ENCODE measurements at places on chromosomes 11 and 22.

DNA sequence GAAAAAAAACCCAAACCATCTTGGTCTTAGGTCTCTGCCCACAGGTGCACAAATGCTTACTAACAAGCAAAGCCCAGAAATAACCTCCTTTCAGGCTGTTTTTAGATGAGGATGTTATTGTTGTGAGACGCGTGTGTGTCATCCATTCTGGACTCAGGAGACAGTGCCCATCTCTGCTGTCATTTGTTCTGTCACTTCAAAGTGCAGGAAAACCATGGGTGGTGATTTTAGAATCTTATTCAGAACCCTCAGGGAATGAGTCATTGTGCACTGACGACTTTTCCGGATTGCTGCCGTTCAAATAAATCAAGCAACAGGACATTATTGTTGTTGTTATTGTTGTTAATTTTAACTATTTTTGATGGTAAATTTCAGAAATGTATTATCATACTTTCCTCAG, 110.3 kb downstream of the LRRC32 start:
- no peak for DNase-seq

- no peak for DNase-seq
These were observed 25.4 kb upstream of the FXYD2 start for GRCh38 chr11:117849781-117850414.

DNA sequence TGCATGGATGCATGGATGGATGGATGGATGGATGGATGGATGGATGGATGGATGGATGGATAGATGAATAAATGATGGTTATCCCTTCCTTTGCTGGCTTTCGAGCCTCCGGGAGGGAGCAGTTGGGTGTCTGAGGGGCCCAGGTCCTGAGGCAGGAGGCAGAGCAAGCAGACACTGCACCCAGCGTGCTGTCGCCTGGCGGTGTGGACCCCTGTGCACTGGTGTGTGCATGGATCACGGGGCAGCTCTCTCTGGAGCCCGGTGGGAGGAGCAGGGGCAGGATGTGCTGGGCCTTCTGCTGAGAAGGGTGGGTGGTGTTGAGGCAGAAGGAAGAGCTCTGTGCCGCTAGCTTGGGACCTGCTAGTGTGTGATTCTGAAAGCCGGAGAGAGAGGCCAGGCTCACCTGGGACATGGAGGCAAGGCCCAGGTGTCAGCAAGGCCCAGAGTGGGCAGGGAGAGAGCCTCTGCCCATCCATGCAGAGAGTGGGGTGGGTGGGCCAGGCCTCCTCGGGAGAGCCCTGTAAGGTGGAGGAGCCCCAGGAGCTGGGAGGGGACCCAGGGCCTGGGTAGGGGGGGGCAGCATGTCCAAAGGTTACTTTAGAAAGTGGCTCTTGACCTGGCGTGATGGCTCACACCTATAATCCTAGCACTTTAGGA, 254.4 kb downstream of the BRD1 start:
- no peak for DNase-seq

DNA sequence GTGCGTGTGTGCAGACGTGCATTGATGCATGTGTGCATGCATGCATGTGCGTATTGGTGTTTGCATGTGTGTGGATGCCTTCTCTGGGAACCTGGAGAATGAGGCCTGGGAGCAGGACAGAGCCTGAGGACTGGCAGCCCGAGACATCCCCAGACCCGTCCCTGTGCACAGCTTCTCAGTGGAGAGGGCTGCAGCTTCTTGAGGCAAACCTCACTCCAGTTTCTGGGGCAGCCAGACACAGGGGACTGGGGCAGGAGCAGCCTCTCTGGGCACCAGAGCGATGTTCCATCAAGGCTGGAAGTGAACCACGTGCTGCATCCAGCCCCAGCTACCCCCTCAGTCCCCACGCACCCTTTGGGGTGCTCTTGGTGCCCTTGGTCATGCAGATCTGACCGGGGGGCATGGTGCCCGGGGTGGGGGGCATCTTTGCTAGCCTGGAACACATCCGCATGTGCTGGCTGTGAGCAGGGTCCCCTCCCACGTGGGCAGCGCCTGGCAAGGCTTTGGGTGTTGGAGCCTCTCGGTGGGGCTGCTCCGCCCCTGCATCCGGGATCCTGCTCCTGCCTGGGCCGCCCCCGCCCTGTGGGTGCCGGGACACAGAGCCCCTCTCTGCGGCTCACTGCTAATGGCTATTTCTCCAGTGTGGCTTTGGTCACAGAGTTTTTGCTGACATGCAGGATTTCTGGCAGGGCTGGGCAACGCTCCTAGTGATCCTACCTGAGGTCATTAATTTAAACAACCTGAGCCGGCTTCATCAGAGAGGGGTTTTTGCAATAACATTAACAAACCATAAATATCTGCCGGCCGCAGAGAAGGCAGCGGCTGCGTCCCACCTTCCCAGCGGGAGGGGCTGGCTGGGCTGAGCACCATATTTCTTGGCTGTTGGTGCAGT, 434.7 kb downstream of the TBC1D22A start:
- no peak for DNase-seq

- DNase-seq = no peak
These were observed 46.2 kb downstream of the HIRA start for GRCh38 chr22:19385221-19385906.

DNA sequence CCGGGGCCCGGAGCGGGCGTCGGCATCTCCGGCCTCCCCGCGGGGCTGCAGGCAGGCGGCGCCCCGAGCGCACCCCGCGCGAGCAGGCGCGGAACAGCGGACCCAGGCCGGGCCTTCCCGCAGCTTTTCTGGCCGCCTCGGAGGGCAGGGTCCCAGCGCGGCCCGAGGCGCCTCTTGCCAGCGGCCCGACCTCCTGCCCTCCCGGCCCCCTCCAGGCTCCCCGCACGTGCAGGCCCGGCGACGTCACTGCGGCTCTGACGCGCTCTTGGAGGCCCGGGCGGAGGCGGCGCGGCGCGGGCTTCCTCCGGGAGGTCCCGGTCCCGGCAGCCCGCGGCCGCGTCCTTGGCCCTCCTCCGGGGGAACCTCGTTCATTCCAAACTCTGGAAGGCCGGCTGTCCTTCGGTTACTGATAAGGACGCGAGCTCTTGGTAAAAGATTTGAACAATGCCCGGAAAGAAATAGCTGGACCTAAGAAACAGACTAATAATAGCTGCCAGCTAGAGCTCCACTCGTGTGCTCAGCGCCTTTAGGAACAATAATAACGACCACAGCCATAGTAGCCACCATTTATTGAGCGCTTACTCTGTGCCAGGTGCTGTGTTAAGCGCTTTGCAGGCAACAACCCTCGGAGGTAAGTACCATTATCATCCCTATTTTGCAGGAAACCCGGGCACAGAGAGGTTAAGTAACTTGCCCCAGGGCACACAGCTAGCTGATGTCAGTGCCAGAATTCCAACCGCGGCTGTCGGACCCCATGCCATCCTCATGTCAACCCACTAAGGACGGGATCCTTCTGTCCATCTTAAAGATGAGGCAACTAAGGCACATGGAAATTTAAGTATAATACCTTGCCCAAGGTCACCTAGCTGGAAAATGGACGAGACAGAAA, 39.1 kb upstream of the CREB3L1 start:
- peak; percentile 14 for DNase-seq

DNA sequence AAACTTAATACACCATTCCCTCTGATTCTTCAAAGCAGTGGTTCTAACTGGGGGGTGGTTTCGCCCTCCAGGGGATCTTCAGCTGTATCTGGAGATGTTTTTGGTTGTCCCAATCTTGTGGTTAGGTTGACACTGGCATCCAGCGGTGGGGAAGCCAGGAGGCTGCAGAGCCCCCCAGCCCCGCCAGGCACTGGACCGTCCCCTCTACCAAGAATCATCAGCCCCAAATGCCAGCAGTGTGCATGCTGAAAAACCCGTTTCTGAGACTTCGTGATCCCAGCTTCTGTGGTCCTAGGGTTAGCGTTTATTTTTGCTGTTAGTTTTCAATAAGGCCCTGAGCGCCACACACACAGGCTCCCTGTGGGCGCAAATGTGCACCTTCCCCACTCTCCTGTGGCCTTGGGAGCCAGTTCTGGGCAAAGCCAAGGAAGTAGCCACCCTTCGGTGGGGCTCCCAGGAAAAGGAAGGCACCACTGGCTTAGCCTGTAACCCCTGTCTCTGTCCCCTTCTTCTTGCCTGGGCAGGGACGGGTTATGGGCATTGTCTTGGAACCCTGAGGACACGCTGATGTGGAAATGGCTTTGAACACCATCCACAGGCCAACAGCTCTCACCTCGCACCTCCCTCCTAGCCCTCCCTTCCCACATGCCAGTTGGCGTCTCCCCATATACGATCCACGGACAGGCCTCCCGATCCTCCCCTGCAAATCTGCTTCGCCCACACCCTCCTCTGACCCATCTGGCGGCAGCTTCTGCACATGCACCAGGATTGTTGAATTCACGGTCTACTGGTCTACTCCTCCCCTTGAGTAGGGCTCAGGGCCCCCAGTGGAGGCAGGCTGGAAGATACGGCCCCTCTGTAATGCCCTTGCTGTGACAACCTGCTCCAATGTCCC, 71.4 kb upstream of the CCND1 start:
- DNase-seq = no peak

GRCh38 chr11:85810871-85811611, at the start of gene SYTL2:
Gene SYTL2, minus strand, starts transcription at chr11:85811141. Its CDS starts 53,416 bp downstream, at chr11:85757725.
- DNase-seq = peak; percentile 82

DNA sequence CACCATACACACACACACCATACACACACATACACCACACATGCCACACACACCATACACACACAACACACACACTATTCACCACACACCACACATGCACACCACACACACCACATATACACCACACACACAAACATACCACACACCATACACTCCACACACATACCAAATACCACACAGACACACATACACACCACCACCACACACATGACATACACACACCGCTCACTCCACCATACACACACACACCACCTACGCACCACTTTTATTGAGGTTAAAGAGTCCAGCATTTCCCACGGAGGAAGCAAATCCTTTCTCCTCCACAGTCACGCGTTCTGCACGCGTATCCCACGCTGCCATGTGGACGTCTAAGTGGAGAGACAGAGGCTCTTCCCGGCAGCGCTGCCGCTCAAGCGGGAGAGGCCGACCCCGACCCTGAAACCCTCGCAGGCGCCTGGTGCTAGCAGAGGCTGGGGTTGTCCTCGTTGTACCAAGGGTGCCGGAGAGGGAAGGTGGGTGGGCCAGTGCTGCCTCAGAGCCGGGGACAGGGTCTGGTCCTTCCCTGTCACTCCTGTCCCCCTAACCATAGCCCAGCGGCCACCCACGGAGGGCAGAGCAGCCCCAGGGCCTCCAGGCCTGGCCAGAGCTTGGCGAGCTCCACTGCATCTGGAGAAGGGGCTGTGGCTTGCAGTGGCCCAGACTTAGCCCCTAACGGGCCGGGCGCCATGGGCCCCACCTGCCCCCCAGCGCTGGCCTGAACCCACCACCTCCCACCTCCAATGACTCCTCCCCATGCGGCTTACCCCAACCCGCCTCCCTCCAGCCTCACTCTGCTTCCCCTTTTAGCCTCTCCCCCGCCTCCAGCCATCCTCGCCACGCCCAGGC, 1495.0 kb downstream of the BRD1 start:
- DNase-seq = no peak
